Right lobe of liver (tissue), 6 donors: ENCODE measurements at places on chromosomes 1 and 21. TPM values are rescaled to one million over a fixed set of nuclear protein-coding genes. Genes with fewer than 3 reads are reported as not detected.

DNA sequence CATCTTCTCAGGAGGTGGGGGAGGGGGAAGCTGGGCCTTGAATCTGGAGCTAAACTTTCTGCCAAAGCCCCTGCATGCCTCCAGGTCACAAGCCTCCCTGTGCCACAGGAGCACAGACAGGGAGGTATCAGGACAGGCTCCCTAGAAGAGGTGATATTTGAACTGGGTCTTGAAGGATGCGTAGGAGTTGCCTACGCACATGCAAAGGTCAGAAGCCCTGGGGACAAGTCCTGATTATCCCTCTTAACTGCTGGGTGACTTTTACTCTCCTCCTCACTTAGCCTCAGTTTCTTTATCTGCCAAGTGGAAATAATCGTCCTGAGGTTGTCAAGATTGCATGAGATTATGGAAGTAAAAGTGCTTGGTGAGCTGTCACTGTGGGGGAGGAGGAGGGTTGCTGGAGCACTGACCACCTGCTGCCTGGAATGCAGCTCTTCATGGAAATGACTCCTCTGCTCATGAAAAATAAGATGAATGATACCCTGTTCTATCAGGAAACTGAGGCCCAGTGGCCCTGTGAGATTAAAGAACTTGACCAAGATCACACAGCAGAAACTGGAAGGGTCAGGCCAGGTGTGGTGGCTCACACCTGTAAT, 50.6 kb upstream of the LAPTM5 start:
- H3K36me3 ChIP-seq: no peaks in the 10 kb centered on the region
- no peaks in the 10 kb centered on the region for H3K4me1 ChIP-seq
- no peak overlapping the region for H3K4me3 ChIP-seq
- no peak overlapping the region for H3K27ac ChIP-seq
- H3K27me3 ChIP-seq: no peaks in the 10 kb centered on the region

Gene KRTAP12-2
- total RNA-seq: not detected

- no peak overlapping the region for H3K27ac ChIP-seq
- DNase-seq: no peak
- H3K4me3 ChIP-seq: no peak overlapping the region
- no peaks in the 10 kb centered on the region for H3K27me3 ChIP-seq
- no peaks in the 10 kb centered on the region for H3K4me1 ChIP-seq
- no peaks in the 10 kb centered on the region for H3K36me3 ChIP-seq
These were observed 4.1 kb downstream of the HEYL start for GRCh38 chr1:39635205-39635870.

Gene RIMS3
- 1.4 TPM for total RNA-seq
